Lower lobe of right lung (tissue), 2 donors: ENCODE measurements at places on chromosomes 1 and 21.

GRCh38 chr1:11062965-11063401 lies 3.2 kb upstream of the SRM start:
- DNase-seq, result no peak

- no peak for DNase-seq
Measured at GRCh38 chr1:175361476-175361875, 168.9 kb upstream of the KIAA0040 start.

- DNase-seq, result no peak
Measured at GRCh38 chr1:184755226-184756065, 788 bp upstream of the EDEM3 start.

- DNase-seq, result peak; percentile 56
Measured at GRCh38 chr1:39900662-39901463, 854 bp downstream of the MYCL start.
